Iris pigment epithelial cell (primary cell): ENCODE measurements at places on chromosomes 12 and 14.

GRCh38 chr12:4286771-4287317, 13.3 kb downstream of the CCND2 start:
- no peak for DNase-seq

- DNase-seq = no peak
Observed at GRCh38 chr12:118375348-118375747, 1.0 kb upstream of the SUDS3 start.

- DNase-seq = peak; percentile 36
Observed at GRCh38 chr14:52312931-52313355, 1.2 kb upstream of the PTGER2 start.

- no peak for DNase-seq
Observed at GRCh38 chr14:24086193-24086955, 7.7 kb upstream of the PCK2 start.

DNA sequence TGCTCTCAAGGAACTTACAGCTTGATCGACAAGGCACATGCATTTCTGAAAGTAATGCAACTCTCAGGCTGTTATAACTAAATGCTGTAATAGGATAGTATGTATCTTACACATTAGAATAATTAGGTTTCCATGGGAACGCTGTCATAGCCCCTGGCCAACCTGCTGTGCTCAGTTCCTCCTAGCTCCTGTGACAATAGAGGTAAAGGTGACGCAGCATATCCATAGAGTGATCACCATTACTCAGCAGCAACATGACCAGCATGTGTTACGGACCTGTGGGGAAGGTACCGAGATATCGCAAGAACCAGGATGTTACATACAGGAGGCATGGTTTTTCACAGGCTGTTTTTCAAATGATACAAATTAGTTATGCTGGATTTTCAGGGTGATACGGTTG, 150.7 kb downstream of the CAND1 start:
- DNase-seq = no peak

- DNase-seq = no peak
Observed at GRCh38 chr14:34046799-34047520, 96.1 kb upstream of the EGLN3 start.

DNA sequence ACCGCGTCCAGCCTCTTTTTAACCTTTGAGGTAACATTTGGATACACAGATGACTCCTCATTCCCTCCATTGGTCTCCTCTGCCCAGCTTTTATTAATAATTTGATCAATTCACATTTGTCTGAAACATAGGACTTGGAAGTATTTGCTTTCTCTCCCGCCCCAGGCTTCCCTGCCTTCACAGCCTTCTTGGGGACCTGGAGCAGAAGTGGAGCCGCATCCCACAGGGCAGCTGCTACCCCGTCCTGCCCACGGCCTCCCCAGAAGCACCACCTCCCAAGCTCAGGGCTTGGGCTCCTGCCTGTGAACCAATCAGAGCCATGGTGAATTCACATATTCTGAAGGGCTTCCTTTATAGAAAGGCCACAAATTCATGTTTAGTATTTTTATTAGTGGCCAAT, 97.6 kb downstream of the PIWIL1 start:
- no peak for DNase-seq

DNA sequence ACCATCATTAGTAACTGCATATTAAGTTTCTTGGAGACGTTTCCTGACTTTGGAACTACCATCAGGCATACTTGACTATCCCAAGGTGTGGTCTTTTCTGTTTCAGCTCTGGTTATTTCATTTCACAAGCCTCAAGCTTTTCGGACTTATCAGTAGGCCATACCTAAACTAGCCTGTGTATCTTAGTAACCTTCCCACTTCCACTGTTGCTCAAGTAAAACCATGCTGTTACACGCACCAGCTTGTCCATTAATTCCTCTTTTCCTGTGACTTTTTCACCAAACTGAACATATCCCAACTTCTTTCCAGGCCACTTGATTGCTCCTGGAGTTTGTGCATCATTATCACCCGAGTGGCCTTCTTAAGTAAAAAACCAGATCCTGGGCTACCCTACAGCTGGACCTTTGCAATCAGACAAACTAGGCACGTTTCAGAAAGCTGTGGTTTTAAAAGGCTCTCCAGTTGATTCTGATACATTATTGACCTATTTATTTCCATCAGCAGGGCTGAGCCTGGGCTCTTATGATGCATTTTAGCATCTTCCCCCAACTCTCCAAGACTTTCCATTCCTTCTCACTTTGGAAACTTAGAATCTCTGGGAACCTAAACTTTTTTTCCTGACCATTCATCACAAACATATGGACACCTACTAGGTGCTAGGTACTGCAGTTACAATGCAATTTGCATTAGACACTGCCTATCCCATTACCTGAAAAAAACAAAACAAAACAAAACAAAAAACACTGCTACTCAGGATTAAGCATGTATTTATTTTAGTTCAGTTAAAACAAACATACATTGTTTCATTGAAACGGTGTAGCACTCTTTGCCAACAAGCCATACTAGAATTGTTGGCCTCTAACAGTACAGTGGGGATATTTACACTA, 14.9 kb downstream of the SLC38A2 start:
- DNase-seq = peak; percentile 84

DNA sequence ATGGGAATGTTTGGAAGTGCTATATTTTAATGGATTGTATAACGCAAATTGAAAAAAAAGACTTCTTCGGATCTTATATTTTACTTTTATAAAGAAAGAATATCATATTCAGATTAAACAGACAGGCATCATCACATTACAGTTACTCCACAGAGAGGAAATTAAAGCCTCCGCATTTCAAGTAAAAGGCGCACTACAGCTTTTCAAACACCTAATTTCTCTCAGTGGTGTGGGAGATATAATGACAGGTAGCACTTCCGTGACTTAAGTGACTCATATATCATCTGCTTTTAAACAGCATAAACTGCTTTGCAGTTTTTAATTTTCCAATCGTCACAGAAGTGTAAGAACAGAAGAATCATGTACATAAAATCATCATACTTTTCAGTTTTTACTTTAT, 751.4 kb downstream of the FSCB start:
- DNase-seq = no peak

GRCh38 chr12:49505672-49506071, 33.2 kb upstream of the KCNH3 start:
- peak; percentile 70 for DNase-seq

- no peak for DNase-seq
Observed at GRCh38 chr12:89259821-89260220, 92.5 kb downstream of the DUSP6 start.
